AG09319 (cell line): ENCODE measurements at places on chromosomes 6 and 20.

DNA sequence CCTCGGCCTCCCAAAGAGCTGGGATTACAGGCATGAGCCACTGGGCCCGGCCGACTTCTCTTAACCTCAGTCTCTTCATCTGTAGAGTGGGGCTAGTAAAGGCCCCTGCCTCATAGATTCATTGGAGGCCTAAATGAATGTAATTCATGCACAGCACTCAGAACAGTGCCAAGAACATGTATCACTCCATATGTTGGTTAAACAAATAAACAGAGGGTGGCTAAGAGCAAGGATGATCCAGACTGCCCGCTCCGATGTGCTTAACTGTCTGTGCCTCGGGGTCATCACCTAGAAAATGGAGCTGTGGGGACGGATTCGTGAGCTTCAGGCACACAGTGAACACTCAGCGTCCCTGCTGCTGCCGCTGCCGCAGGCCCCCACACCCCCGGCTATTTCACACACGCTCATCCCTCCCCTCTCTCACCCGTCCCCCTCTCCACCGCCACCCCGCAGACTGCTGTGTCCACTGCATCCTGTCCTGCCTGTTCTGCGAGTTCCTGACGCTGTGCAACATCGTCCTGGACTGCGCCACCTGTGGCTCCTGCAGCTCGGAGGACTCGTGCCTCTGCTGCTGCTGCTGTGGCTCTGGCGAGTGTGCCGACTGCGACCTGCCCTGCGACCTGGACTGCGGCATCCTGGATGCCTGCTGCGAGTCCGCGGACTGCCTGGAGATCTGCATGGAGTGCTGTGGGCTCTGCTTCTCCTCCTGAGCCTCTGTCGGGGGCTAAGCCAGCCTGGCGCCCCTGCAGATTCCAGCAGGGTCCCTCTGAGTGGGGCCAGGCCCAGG lies 14.8 kb downstream of the MDFI start:
- DNase-seq: no peak

DNA sequence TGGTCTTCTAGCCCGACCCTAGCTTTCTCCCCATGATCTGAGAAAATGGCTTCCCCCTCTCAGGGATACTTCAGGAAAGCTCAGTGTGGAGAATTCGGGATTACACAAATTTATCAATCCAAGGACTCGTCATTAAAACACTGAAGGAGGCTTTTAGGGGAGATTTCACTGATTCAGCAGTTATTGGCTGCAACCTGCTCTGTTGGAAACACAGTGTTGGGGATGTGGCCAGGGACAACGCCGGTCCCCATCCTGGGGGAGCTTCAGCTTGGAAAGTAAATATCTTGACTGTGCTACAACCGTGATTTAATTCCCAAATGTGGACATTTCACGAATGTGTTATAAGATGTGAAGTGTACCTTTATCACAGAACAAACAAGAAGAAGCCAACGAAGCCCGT lies 44.8 kb upstream of the ZNF831 start:
- DNase-seq: no peak

GRCh38 chr6:62286470-62286843 lies 432 bp upstream of the KHDRBS2 start:
- DNase-seq: no peak

DNA sequence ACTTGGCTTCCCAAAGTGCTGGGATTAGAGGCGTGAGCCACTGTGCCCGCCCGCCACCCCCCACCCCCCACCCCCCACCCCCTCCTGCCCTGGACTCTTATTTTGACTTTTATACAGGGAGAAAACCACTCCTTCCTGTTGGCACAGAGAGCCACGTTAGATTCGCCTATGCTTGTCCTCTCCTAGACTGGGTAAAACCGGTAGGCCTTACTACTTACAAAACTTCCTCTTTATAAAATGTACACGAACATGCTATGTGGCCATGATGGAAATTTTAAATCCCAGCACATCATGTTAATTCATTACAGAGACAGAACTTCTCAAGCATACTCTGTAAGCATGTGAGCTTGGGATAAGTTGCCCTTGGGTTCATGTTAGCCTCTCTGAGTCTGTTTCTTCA lies 124.2 kb downstream of the SLC24A3 start:
- DNase-seq: no peak

DNA sequence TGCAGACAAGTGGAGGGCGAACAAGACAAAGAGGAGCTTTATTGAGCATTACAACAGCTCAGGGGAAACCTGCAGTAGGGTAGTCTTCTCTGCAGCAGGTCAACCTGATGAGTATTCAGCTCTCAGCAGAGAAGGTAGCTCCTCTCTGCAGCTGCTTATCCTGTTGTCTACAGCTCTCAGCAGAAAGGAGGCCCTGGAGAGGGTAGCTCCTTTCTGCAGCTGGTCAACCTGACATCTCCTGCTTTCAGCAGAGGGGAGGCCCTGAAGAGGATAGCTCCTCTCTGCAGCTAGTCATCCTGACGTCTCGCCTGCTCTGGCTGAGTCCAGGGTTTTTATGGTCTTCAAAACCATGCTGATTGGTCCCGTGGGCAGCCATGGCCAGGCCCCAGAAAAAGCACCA lies 113.6 kb downstream of the CD24 start:
- no peak for DNase-seq

GRCh38 chr6:142055219-142055618 lies 77.5 kb upstream of the GJE1 start:
- no peak for DNase-seq
